ENCODE measurements at places on chromosomes 7 and 10. TPM values are rescaled to one million over a fixed set of nuclear protein-coding genes. Genes with fewer than 3 reads are reported as not detected.

- no peak for DNase-seq
These were observed 144.9 kb upstream of the AHR start for GRCh38 chr7:17153536-17153935.

GRCh38 chr7:21041666-21042065 lies 255.0 kb upstream of the SP8 start:
- no peak for DNase-seq

DNA sequence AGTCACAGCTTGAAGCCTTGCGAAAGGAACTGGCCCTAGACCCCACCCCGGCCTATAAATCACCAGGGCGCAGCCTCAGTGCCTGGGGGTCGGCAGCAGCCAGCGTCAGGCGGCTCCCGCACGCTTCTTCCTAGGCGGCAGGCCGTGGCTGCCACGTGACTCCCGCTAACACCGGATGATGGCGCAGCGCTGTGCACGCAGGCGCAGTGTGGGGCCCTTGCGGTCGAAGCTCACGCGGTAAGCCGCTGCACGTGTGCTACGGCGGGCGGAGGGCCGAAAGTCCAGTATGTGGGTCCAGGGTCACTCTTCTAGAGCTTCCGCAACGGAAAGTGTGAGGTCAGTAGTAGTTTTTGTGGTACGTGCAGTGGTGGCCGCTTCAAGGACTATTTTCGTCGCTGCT lies at the start of gene STK31:
TSS of gene STK31 (plus strand) at position 220 of the 400 bp plus-strand sequence. CDS start at position 287, 67 bp downstream.
- DNase-seq: no peak

- DNase-seq: no peak
These were observed 10.8 kb upstream of the ADCY1 start for GRCh38 chr7:45563401-45563800.

- no peak for DNase-seq
These were observed 282.6 kb downstream of the SKIDA1 start for GRCh38 chr10:21242915-21243314.

The AMPH gene
- not detected for total RNA-seq
